ENCODE measurements at places on chromosomes 6 and 20. TPM values are rescaled to one million over a fixed set of nuclear protein-coding genes. Genes with fewer than 3 reads are reported as not detected.

Gene UNC5CL
- polyA plus RNA-seq = 5.2 TPM

Gene HLA-DQA2
- polyA plus RNA-seq = 0.34 TPM

Gene MAP7
- polyA plus RNA-seq = 33.7 TPM

Gene CHRNA4
- polyA plus RNA-seq = 8.1 TPM

Gene ELOVL2
- 9.0 TPM for polyA plus RNA-seq

Gene TRIM15
- polyA plus RNA-seq = 0.28 TPM

Gene GDAP1L1
- polyA plus RNA-seq = 0.21 TPM

Gene SLC22A3
- polyA plus RNA-seq = 5.0 TPM

Gene C6orf132
- 5.3 TPM for polyA plus RNA-seq

Gene PACRG
- polyA plus RNA-seq = 20.7 TPM

Gene CD40
- 5.8 TPM for polyA plus RNA-seq

Gene FUT9
- polyA plus RNA-seq = 3.3 TPM

Gene SLPI
- polyA plus RNA-seq = not detected

Gene WFDC5
- polyA plus RNA-seq = not detected

Gene TNFRSF6B
- polyA plus RNA-seq = 1.4 TPM

Gene CAGE1
- polyA plus RNA-seq = 0.07 TPM

Gene LY86
- 2.2 TPM for polyA plus RNA-seq

Gene TSBP1
- polyA plus RNA-seq = not detected

Gene RAET1G
- polyA plus RNA-seq = 1.5 TPM

Gene HNF4A
- 50.6 TPM for polyA plus RNA-seq

Gene PDE7B
- 9.2 TPM for polyA plus RNA-seq

Gene RBPJL
- not detected for polyA plus RNA-seq

Gene BEND6
- polyA plus RNA-seq = 6.0 TPM

Gene ISM1
- polyA plus RNA-seq = 4.4 TPM

Gene CNKSR3
- 62.5 TPM for polyA plus RNA-seq

Gene CALHM4
- polyA plus RNA-seq = 0.94 TPM
